Common myeloid progenitor, CD34-positive (primary cell): ENCODE measurements at places on chromosomes 4 and X.

- DNase-seq = no peak
Observed at GRCh38 chr4:153566631-153567150, 100.5 kb downstream of the TMEM131L start.

GRCh38 chrX:139640259-139640658 lies 67.7 kb downstream of the MCF2 start:
- DNase-seq = no peak

GRCh38 chr4:105440890-105441289 lies 33.0 kb downstream of the PPA2 start:
- DNase-seq = no peak

DNA sequence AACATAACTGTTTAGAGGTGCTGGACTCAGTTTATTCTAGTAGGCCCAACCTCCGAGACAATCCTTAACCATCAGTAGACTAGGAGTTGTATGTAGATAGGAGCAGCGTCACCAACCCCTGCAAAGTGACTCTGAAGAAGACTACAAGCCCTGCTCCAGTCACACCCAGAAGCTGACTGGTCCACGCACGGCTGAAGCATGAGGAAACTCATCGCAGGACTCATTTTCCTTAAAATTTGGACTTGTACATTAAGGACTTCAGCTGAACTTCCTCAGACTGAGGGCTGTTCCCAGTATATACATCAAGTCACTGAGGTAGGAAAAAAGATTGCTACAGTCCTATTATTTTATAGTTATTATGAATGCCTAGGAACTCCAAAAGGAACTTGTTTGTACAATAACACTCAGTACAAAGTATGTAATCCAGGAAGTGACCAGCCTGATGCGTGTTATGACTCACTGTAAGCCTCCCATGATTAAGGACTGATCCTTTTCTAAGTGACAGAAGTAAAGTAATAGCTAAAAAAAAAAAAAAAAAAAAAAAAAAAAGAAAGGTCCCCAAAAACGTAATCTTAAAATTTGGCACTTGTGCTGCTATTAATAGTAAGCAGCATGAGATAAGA lies 41.6 kb upstream of the UGT2B7 start:
- no peak for DNase-seq

- DNase-seq = peak; percentile 49
Observed at GRCh38 chr4:22410645-22411247, 105.1 kb downstream of the ADGRA3 start.

GRCh38 chrX:14027511-14028019 lies 2.1 kb downstream of the GEMIN8 start:
- peak; percentile 52 for DNase-seq
